Foreskin fibroblast (primary cell): ENCODE measurements at places on chromosomes 12 and 14.

DNA sequence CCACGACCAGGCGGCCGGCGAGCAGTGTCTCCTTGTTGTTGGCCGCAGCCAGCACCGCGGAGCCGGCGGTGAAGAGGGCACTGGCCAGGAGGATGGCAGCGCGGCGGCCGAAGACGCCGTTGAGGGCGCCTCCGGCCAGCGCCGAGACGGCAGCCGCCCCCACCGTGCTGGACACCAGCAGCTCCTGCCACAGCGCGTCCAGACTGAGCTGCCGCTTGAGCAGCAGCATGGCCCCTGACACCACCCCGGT lies 691 bp downstream of the SLC2A13 start:
- no peak for DNase-seq

DNA sequence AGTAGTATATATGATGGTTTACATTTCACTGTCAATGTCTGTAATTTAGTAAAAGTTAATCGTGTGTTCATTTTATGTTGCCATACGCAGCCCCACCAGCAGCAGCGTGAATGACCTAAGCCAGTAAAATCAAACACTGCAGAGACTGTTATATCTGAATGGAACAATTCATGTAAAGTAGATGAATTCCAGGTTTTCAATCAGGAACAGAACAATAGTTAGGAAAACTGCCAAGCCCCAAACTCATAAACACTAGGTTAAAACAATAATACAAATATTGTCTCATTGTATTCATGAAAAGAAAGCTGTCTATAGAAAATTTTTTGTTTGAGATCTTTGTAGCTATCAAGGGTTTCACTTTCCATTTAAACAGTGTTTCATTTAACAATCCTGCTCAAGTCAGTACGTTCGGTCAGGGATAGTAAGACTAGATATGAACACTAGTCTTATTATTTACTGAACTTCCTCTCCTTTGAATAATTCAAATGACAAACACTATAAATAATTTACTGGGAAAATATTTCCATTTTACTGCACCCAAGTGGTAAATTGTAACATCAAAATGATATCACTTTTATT lies 256.8 kb upstream of the FLRT2 start:
- no peak for DNase-seq

- no peak for DNase-seq
These were observed 237.7 kb downstream of the TRHDE start for GRCh38 chr12:72509891-72510290.

DNA sequence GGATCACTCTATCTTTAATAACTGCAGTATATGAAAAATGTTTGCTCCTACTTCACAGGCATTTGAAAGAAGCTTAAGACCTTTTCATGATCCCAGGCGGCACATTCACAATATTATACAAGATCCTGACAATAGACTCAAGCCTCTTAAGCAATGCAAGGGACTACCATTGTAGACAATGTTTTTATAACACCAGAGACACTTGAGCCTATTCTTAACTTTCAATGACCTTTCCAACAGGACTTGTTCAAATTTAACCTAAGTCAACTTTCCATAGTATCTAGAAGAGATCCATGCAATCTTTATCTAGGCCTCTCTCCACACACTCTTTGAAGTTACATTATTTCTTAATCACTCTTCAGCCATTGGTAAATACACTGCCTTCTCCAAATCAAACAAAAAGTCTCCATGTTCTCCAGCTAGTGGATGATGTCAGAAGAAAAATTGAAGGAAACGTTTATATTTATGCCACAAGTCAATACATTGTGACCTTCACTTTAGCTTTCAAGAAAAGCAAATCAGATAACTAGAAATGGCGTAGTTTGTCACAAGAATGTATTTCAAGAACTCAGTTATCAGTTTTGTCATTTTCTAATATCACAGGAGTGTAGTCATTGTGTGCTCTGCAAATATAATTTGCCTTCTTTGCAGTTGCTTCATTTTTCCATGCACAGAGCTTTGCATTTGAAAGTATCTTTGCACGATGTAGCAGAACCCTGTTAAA lies 41.2 kb downstream of the PHLDA1 start:
- no peak for DNase-seq
